ENCODE measurements at places on chromosomes 2 and 18.

GRCh38 chr2:8669157-8669817, 12.6 kb upstream of the ID2 start:
- no peak for DNase-seq

- no peak for DNase-seq
Observed at GRCh38 chr2:220410296-220410695, 782.9 kb downstream of the SLC4A3 start.

- no peak for DNase-seq
Observed at GRCh38 chr2:207330912-207331311, 165.2 kb upstream of the KLF7 start.

DNA sequence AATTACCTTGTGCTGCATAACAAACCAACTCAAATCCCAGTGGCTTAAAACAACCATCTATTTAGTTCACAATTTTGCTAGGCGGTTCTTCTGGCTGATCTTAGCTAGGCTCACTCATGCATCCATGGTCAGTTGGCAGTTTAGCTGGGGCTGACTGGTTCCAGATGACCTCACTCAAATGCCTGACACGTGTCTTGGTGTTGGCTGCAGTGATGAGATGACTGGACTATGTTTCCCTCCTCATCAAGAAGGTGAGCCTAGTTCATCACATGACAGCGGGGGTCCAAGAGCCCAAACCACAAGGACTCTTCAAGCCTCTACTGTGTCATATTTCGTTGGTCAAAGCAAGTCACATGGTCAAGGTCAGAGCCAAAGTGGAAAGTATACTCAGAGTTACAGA, 42.7 kb upstream of the ACTR3 start:
- no peak for DNase-seq

DNA sequence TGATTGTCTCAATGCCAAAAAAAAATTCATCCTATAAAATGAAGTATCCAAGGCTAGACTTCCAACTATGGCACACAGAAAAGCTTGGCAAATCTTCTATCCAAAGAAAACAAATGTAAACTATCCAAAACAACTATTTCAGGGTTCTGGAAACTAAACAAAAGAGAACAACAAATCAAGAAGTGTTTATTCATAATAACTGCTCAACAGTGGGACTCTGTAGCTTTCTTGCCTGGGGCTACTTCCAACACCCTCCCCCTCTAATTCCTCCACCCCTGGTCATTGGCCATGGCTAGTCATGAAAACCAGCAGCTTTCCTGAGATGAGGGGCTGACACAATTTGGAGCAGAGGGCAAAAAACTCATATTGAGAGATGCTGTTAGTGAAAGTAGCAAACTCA, 107.0 kb downstream of the EXOC6B start:
- DNase-seq = no peak

GRCh38 chr2:134079373-134079772, 174.5 kb upstream of the MGAT5 start:
- no peak for DNase-seq

DNA sequence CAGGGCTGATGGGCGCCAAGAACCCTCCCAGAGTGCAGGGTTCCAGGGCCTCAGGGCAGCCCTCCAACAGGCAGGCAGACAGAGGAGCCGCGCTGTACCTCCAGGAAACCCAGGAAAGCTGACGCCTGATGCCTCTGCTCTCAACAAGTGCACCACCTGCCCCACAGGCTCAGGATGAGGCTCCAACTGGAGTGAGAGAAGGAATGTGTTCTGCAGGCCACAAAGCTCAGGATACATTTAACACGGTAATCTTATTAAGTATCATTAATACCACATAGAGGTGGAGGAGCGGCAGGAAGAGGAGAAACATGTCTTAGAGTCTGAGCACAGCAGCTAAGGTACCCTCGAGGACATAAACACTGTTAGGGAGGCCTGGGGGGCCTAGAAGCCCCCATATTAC, 155.9 kb upstream of the CAPN13 start:
- DNase-seq = no peak

- no peak for DNase-seq
Observed at GRCh38 chr2:8505311-8505920, 176.4 kb upstream of the ID2 start.

DNA sequence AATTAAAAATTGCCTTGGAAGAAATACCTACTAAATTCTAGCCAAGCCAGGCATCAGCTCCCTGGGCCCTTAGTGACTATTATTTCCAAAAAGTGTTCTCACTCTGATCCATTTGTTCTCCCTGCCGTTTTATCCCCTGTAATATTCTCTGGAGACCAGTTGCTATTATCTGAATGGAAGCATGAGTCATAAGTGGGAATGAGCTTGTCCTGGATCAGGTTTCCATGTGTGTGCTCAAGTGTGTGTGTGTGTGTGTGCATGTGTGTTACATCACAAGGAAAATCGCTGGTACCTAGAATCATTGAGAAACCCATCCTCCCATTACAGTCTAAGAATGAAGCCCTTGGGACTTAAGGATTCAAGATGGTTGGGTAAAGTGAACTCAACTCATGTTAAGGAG, 130.3 kb upstream of the CXCR4 start:
- no peak for DNase-seq

DNA sequence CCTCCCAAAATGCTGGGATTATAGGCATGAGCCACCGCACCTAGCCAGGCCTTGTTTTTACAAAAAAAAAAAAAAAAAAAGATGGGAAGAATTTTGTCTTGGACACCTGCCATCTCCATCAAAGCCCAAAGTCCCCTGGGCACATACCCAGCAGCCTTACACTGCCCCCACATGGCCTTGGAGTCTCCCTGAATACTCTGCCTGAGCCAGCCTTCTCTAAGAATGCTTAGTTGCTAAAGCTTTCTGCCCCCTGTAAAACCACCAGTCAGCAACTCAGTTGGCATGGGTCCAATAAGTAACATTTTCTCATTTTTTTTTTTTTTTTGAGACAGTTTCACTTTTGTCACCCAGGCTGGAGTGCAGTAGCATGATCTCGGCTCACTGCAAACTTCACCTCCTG, 40.6 kb downstream of the SPC25 start:
- DNase-seq = no peak

DNA sequence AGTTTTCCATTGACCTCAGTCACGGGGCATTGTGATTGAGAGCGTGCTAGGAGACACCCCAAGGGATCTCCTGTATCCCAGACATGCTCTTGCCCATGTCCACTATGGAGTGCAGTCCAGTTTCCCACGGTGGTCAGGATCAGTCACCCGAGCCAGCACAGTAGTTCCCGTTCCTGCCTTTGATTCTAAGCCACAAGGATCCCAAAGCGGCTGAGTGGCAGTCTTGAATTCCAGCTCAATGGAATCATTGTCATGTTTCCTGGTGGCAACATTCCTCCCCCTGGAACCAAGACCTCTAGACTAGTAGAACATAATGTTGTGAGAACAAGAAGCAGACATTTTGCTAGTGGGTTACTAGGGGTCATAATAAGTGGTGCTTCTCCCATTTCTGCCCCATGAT, 154.3 kb downstream of the SEPTIN10 start:
- DNase-seq = no peak

GRCh38 chr18:76466410-76466991, 28.5 kb downstream of the ZNF516 start:
- no peak for DNase-seq

DNA sequence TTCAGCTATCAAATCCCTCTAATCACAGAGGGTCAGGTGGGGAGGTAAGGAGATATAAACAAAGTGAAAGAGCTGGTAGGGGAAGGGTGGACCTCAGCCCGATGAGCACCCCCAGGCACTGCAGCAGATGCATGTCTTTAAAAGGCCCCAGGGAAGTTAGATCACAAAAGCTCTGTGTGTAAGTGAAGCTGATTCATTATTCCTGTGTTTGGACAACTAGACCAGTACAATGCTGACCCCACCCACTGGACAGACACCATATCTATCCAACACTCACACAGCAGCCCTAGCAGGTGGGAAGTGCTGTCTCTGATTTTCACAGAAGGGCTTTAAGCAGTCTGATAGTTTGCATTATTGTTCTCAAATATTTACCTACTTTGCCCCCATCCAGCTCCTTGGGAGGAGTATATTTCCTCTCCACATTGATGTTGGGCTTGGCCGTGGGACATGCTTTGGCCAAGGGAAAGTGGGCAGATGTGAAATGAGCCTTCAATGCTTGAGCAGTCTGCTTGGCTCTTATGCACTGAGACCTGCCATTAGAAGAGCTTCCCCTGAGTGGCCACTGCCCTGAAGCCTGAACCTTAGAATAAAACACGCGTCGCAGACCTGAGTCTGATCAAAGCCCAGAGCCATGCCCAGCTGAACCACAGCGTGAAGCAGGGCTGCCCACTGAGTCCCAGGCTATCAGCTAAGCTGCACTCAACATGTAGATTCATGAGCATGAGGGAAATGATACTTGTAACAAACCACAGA, 111.4 kb downstream of the COPS8 start:
- no peak for DNase-seq

- DNase-seq = no peak
Observed at GRCh38 chr2:125006676-125007075, 981.6 kb downstream of the CNTNAP5 start.

- no peak for DNase-seq
Observed at GRCh38 chr2:26471766-26472706, 5.9 kb downstream of the OTOF start.

DNA sequence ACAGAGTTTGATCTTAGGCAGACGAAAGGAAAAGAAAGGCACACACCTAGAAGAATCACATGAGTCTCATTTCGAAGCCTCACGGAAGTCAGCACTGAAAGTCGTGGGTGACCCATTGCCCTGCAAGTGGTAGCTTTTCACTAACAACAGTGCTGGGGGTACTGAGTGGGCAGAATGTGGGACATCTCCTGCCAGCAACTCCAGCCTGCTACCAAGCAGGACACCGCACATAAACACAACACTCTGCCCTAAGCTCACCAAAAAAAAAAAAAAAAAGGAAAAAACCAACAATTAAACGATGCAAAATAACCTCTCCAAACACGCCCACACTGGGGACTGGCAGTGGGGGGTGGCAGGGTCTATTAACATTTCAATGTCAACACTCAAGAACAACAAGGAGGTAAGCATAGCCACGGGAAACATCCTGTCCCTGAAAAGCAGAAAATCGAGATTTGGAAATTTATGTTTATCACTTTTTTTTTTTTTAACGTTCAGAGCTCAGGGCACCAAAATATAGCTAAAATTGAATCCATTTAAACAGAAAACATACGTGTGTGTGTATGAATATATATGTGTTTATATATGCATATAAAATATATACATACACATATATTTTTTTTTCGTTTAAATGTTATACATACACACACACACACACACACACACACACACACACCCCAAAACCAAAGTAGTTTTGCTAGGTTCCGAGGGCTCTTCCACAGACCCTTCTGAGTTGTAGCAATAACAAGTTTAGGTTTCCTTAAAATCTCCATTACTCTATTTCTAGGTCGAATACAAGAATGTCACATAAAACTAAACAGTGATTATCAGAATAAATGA, 2.2 kb downstream of the INO80D start:
- DNase-seq = peak; percentile 25

DNA sequence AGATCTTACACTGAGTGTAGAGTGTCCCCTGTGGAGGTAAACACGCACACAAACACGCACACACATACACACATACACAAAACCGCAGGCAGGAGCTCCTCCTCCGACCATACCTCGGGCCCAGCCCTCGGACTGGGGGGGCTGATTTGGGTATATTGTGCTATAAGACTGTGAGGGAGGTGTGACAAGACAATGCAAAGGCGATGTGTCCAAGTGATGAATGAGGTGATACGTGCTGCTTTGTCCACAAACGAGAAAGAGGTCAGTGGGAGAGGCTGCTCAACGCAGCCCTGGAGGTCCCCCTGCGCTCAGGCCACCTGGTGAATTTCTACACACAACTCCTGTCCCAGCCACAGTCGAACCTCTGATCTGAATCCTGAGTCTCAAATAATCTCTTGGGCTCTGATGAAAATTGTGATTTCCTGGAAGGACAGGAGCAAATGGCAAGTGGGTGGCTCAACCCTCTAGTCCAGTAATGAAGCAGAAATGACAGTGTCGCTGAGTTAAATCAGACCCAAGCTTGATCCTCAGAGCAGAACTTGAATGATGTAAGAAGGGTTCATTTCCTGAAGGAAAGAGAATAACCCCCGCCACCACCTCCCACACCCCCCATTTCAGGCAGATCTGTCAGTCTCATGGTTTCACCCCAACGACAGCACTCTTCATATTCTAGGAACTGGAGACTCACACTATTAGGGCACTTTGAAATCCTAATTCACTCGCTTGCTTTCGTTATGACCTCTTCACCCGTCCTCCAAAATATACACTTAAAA, 48.9 kb upstream of the ASXL2 start:
- DNase-seq = no peak

DNA sequence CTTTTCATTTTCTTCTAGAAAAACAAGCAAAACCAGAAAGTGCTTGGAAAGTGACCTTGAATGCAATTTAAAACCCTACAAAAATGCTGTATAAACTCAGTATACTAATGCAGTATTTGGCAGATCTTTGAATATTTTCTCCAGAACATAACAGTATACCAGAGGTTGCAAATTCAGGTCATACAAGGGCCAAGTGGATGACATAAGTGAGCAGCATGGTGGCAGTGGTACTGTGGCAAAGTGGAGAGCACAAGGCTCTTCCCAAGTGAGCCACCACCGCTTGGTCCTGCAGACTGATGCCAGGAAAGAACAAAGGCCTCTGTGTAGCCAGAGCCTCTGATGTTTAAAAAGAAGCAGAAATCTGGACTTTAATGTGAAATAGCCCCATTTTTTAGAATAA, 33.1 kb downstream of the METTL4 start:
- DNase-seq = no peak

DNA sequence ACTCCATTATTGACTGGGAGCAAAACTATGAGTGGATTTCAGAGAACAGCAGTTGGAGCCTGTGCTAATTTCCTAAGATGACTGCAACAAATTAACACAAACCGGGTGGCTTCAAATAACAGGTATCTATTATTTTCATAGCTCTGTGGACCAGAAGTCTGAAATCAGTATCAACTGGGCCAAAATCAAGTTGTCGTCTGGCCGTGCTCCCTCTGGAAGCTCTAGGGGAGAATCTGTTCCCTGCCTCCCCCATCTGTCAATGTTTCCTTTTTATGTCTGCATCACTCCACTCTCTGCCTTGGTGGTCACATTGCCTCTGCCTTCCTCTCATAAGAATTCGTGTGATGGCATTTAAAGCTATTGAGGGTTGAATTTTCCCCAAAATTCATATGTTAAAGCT, 269.8 kb downstream of the TMX3 start:
- DNase-seq = peak; percentile 98

GRCh38 chr2:117067900-117068299, 746.6 kb upstream of the DDX18 start:
- DNase-seq = no peak

GRCh38 chr2:112268547-112268946, 6.8 kb upstream of the ZC3H6 start:
- no peak for DNase-seq

- no peak for DNase-seq
Observed at GRCh38 chr18:45324495-45325113, 290.7 kb upstream of the SLC14A2 start.

- DNase-seq = no peak
Observed at GRCh38 chr2:8278709-8279354, 403.0 kb upstream of the ID2 start.
